Stimulated activated CD4-positive, alpha-beta T cell treated with anti-CD3 and anti-CD28 coated beads, Interleukin-2, amount 100 ng/mL, for 24 hours (primary cell): ENCODE measurements at places on chromosomes 16 and 17.

- DNase-seq: no peak
Measured at GRCh38 chr17:10574324-10574723, 24.9 kb upstream of the MYH2 start.

- DNase-seq: no peak
Measured at GRCh38 chr16:4233431-4233830, 8.4 kb downstream of the SRL start.

DNA sequence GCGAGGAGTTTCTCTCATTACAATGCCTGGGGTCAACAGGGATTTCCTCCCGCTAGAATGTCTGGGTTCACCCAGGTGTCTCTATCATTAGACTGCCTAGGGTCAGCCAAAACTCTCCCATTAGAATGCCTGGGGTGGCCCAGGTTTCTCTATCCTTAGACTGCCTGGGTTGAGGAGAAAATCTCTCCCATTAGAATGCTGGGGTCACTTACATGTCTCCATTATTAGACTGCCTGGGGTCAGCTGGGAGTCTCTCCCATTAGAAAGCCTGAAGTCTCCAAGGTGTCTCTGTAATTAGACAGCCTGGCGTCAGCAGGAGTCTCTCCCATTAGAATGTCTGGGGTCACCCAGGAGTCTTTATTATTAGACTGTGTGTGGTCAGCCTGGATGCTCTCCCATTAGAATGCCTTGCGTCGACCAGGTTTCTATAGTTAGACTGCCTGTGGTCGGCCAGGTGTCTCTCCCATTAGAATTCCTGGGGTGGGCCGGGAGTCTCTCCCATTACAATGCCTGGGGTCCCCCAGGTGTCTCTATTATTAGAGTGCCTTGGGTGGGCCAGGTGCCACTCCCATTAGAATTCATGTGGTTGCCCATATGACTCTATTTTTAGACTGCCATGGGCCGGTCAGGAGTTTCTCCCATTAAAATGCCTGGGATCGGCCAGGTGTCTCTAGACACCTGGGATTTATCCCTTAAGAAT lies 2272.1 kb downstream of the TP53TG3F start:
- no peak for DNase-seq

DNA sequence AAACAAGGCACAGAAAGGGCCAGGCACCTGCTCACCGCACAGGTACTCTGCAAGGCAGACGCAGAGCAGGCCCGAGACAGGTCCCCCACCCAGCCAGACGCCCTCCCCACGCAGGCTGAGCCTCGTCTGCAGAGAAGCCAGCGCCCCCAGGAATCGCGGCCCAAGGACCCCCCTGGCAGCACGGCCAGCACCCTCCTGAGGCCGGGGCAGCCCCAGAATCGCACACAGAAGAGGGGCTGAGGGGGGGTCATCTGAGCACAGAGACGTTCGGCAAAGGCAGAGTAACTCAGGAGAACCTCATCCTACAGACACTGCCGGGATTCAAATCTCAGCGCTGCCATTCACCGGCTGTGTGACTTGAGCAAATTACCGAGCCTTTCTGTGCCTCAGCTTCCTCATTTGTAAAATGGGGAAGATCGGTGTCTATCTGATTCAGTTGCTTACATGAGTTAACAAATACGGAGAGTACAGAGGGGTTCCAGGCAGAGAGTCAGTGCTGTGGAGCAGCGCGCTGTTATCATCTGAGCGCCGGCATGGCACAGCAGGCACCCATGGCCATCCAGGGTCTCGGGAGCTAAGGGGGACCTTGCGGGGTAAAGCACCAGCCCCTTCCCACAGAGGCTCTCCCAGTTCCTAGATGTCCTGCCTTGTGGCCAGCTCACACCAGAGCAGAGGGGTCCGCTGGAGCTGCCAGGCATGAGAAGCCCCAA lies 10.4 kb downstream of the EMC6 start:
- no peak for DNase-seq

GRCh38 chr17:27600471-27600870 lies 30.5 kb upstream of the LGALS9 start:
- no peak for DNase-seq

GRCh38 chr16:3482659-3483241 lies 12.5 kb downstream of the C16orf90 start:
- DNase-seq: no peak

DNA sequence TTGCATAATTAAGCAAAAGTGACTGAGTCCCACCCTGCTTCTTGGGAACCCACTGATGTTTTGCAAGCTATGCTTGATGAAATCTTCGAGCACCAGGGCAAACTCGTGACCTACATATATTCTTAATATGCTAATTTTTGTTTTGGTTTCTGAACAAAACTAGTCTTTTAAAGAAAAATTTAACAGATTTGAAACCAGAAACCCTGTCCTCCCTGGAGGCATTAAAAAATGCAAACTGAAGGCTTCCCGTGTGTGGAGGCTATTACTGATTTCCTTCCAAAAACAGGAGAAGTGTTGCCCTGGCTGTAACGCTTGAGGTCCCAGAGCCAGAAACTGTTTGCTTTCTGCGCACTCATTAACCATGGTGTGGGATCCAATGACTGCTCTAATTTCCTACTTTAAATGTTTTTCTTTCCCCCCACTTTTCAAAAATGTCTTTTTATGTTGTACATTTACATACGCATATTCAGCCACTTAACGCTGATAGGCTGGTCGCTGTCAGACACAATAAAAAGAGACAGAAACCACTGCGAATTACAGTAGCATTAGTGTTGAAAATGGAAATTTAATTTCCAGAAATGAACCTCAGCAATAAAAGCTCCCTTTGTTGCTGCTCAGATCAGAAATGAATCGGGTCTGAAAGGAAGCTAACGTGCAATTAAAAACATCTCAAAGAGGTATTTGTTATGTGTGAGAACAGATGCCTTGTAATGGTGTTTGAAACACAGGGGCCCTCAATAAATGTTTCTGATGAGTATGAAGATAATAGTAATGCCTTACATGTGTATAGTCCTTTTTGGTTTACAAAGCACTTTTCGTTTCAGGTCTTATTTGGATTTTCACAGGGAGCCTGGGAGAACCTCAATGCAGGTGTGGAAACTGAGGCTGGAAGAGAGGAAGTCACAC lies 39.9 kb upstream of the IRX6 start:
- no peak for DNase-seq

- DNase-seq: no peak
Measured at GRCh38 chr17:40307001-40307730, 1.8 kb upstream of the RARA start.

GRCh38 chr16:27945233-27945973 lies 118.1 kb downstream of the GSG1L start:
- no peak for DNase-seq

DNA sequence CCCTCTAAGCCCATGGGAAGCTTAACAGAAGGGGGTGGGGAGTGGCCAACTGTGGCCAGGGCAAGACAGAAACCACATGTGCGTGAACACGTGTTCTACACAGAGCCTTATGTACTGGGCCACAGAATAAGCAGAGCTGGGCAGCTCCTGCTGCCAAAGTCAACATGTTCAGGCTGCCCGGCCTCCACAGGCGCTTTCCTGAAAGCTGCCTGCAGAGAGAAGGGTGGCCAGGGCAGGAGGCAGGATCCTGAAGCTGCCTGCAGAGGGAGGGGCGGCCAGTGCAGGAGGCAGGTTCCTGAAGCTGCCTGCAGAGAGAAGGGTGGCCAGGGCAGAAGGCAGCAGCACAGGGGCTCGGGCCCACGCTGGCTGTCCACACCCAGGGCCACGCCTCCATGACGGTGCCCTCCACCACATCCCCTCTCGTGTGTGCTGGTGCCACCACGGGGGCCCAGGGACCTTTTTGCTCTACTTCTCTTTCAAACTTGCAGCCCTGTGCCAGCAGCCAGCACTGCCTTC lies 79.5 kb downstream of the ANKRD11 start:
- DNase-seq: peak; percentile 21

DNA sequence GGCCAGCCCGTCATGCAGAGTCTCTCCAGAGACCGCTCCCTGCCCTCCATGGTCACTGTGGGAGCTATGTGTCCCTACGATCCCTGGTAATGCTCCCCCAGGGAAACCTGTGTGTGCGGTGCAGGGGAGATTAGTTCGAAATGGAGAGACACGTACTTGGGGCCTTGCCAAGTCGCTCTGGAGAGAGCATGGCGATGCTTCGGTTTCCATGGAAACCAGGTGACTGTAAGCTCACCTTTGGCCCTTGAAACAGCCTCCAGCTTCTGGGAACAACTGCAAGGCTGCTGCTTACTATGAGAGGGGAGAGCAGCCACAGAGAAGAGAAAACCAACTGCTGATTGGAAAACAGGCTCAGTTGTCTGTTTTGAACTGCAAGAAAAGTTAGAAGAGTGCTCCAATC lies 879.7 kb upstream of the EEF2KMT start:
- no peak for DNase-seq

DNA sequence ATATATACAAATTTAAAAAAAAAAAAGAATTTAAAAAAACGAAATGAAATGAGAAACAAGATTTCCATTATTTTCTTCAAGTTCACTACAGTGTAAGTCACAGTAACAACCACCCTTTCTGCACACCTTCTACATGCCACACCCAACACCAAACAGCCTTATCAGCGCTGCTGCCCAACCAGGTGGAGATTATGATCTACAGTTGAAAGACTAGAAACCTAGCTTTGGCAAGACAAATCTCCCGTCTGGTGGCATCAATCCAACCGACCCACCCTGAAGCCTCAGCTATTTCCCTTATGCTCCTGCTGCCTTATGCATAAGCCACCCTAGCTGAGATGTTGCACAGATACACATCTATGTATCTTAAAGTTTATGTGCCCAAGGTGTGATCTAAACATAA lies 60.8 kb downstream of the PARN start:
- no peak for DNase-seq

DNA sequence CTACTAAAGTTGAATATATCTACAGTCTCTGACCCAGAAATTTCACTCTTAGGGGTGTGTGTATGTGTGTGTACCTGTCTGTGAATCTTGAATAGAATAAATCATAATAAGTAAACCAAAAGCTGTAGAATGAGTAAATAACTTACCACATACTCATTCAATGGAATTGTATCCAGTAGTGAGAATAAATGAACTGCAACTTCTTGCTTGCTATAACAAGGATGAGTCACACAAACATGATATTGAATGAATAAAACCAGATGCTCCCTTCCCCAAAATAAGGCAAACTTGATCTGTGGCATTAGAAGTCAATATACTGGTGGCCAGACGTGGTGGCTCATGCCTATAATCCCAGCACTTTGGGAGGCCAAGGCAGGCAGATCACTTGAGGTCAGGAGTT lies 259.8 kb upstream of the MON1B start:
- no peak for DNase-seq

- DNase-seq: no peak
Measured at GRCh38 chr16:87323727-87324410, 6.7 kb upstream of the C16orf95 start.

DNA sequence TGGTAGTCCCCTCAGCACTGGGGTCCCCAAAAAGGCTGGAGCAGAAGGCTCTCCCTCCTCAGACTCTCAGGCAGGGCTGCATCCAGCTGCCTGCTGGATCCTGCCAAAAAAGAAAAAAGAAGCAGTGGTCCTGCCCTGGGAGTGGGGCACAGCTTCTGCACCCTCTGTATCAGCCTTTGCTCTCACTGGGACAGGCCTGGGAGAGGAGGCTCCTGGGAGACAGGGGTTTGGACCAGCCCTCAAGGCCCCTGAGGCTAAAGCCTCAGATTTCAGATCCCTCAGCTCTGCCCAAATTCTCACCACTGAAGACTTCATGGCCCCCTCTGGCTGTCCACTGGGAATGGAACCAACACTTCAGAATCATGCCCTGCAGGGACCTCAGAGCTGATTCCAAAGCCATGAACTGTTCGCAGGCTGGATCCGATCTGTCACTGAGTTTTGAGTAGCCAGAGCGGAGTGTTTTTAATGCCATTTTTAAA lies 96.9 kb downstream of the C16orf78 start:
- no peak for DNase-seq

DNA sequence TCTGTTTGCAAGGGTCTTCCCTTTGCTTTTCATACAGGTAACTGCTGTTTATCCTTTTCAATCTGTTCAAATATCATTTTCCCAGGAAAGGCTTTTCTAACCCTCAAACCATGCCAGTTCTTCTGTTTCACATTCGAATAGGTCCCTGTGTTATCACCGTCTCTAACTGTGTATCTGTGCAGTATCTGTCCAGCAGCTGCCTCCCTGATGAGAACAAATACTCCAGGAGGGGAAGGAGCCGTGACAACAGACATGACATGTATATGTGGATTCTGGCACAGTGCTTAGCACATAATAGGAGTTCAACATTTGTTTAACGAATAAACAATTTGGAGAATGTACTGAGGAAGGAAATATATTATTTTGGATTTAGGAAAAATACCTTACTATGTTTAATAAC lies 95.7 kb downstream of the STX8 start:
- DNase-seq: no peak

DNA sequence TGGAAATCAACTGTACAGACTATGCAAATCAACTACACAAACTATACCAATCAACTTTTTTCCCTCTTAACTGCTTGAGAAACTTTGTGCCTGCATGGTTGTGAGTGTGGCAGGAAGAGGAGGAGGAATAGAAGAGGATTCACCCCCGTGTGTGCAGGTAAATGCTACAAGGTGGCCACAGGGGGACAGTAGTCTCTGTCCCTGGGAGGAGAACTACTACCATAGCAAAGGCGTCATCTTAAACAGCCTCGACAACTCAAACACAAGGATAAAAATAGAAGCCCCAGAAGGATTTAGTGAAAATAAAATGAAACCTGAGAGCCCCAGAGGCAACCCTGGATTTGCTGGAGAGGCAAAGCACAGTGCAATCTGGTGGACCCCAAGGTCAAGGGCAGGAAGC lies 199.5 kb upstream of the DYNLRB2 start:
- no peak for DNase-seq

- no peak for DNase-seq
Measured at GRCh38 chr17:6936370-6937028, 59.4 kb upstream of the ALOX12 start.

DNA sequence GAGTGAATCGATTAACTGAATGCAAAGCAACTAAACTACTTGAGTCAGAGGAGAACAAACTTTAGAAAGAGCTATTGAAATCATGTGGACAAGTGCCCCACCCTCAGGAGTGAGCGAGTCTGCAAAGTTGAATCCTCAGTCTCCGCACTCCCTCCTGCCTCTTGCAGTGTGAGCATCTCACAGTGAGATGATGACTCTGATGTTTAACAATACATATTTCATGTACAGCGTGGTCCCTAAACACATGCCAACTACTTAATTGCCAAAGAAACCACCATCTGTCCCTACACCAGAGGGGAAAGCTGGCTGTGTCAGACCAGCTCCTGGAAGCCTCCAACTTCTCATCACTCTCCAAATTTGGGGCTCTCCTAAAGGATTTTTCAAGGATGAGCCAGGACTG lies 31.2 kb downstream of the PIMREG start:
- DNase-seq: no peak

- no peak for DNase-seq
Measured at GRCh38 chr16:20610211-20610891, 34.2 kb upstream of the ACSM2B start.

GRCh38 chr16:81610936-81611335 lies 166.3 kb downstream of the CMIP start:
- no peak for DNase-seq

DNA sequence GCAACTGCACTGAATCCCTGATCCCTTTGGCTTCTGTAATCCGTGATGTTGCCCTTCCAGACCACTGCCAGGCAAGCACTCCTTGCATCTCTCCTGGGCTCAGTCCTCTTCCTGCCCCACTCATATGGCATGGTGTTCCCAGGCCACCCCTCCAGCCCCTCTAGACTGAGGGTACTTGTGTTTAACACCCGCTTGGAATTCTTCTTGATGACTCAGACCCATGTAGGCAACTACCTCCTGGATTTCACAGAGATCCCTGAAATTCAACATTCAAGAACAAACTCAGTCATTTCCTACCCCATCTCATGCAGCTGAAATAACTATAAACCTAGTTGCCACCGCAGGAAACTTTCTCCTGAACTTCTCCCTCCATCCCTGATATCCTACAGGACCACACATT lies 541.9 kb upstream of the CDH11 start:
- no peak for DNase-seq
